ENCODE measurements at places on chromosomes 11 and 22.

GRCh38 chr22:30290342-30291057, 1.2 kb upstream of the CASTOR1 start:
- DNase-seq, result no peak

- no peak for DNase-seq
These were observed 1949.4 kb upstream of the RAG2 start for GRCh38 chr11:38547462-38547861.

GRCh38 chr11:36346562-36347383, 50.7 kb downstream of the PRR5L start:
- no peak for DNase-seq

- no peak for DNase-seq
These were observed 7.4 kb upstream of the INCENP start for GRCh38 chr11:62116451-62116850.

DNA sequence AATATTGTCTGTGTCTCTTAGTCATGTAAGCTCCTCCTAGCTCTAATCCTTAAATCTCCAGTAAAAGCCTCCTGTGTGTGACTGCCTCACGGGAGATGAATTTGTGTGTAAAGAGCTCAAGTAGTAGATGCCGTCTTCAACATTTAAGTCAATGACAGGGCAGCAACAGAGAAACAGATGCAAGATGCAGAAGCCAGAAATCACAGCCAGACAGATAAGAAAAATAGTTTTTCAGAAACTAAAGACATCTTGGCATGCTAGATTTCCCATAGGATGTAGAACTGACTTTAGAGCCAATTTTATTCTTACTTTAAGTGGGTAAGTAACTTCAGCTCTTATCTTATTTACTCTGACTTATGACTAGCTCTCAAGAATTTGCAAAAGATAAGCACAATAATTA, 652.8 kb downstream of the KCNA4 start:
- no peak for DNase-seq

GRCh38 chr11:31810779-31811647, at the start of gene PAX6:
PAX6 (minus strand) TSS chr11:31811322; CDS start chr11:31806411, 4,911 bp downstream.
- no peak for DNase-seq

- DNase-seq, result no peak
These were observed 979 bp downstream of the ABCG4 start for GRCh38 chr11:119149786-119150275.

- no peak for DNase-seq
These were observed 16.3 kb upstream of the AGBL2 start for GRCh38 chr11:47731475-47731874.

DNA sequence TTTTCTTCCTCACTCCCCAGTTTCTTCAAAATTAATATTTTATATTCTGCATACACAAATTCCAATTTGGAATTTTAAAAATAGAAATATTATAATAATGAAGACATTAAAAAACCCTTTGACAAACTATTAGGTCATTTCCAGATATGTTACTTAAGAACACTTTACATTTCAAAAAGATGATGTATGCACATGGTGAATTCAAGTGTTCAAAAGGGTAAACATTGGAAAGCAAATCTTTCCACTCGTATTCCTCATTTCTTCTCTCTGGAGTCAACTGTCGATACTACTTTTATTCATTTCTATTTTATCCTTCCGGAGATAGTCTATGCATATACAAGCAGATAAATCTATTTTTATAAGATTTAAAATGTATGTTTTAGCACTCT, 16.7 kb downstream of the TBCEL start:
- DNase-seq, result no peak

DNA sequence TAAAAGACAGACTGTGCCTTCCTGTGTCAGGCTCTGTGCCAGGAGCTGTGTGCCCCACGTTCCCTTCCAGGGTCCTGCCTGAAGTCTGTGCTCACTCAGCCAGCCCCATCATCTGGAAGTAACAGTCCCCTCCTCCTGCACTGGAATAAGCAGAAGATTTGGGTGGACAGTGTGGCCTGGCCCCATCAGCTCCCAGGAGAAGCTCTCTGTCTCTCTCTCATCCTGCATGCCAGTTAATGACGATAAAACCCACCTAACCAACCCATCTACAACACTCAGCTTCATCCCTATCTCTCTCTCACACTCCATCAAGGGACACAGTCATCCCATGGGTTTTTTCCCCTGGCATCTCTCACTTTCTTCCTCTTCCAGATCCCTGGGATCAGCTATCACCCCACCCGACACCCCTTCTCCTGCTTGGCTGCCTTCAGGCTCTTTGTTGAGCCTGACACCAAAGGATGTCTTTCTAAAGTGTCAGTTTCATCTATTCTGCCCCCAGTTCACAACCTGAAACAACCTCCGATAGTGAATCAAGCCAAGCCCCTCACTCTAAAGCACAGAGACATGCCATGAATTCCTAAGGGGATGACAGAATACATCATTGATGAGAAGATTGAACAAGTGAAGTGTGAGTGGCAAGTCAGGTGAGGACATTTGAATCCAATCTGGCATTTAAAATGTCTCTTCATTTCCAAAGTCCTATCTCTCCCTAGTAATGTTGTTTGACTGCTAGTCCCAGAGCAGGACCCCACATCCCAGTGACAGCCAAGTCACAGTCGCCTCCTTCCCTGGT, 91.4 kb upstream of the TOP3B start:
- DNase-seq, result no peak

Data from stimulated activated CD8-positive, alpha-beta memory T cell treated with anti-CD3 and anti-CD28 coated beads, Interleukin-4, amount 100 ng/mL, for 1 hour (primary cell).